Activated CD4-positive, CD25-positive, alpha-beta regulatory T cell treated with anti-CD3 and anti-CD28 coated beads, Interleukin-2, amount 50 U/mL, for 16 hours (primary cell): ENCODE measurements at places on chromosomes 6 and 20.

DNA sequence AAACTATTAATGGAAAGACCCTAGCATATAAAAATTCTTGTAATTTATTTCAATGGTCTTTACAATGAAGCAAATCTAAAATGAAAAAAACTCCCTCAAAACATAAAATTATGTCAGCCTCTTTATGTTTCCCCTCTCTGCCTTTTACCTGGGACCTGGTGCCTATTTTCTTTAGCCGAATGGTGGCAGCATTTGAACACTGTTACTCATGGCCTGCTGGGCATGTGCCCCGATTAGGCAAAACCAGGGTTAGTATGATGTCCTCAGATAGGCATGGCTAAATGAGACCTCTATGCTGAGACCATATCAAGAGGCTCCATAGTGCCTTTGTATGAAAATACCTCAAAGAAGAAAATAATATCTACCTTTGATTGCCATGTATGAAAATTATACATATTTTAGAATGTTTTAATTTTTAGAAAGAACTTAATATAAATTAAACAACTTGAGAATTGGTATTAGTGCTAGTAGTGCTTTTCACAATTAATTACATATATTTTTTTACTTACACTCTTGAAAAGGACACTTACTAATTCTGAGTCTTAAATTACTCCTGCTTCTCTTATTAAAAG is 22.5 kb upstream of the C6orf58 start:
- no peak for DNase-seq

DNA sequence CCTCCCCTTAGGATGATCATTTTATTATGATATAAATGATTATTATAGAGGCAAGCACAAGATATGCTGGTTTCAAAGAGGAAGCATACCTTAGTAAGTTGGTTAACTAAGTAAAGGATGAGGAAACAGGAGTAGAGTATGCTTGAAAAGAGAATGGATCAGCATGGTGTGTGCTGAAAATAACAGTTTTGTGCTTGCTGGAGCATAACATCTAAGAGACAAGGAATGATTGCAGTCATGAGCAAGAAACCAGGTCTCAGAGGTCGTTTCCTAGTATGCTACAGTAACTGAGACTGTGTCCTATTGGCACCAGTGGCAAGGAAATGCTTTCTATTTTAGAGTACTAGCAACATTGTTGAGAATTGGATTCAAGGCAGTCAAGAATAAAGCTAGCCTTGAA is 34.1 kb downstream of the CDC40 start:
- no peak for DNase-seq

DNA sequence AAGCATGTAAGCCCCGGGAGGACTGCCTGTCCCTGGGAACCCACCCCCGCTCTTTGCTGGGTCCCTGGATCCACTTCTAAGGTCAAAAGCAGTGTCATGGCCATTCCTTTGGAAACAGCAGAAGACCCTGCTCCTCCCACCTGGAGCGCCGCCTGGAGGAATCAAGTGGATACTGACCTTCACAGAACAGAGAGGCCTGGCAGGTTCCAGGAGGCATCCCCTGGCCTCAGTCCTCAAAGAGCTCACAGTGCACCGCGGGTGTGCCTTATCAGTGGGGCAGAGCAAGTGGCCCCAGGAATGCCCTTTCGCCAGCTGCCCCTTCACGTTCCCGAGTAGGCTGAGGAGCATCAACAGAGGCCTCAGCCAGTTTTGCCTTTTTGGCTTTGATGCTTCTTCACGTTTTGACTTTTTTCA is 11.1 kb upstream of the SLC4A11 start:
- DNase-seq: no peak

DNA sequence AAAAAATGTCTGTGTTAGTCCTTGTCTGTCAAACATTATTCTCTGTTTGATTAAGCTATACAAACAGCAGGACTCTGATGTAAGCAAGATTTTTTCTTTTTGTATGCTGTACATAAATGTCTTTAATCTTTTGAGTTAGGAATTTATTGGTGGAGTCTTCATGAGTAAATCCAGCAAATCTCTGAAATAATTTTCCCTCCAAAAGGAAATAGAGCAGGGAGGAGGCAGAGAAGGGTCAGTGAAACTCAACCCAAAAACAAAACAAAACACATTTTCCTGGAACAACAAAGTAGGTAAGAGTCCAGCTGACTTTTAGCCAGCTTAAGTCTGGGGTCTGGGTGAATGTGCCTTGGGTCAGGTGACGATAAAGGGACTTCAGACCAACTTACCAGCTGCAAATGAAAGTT is 113.7 kb downstream of the FOXA2 start:
- DNase-seq: no peak

GRCh38 chr20:37580069-37580468 is 52.4 kb upstream of the BLCAP start:
- DNase-seq: no peak

- no peak for DNase-seq
These were observed 63.7 kb downstream of the CTNNBL1 start for GRCh38 chr20:37757550-37757949.

DNA sequence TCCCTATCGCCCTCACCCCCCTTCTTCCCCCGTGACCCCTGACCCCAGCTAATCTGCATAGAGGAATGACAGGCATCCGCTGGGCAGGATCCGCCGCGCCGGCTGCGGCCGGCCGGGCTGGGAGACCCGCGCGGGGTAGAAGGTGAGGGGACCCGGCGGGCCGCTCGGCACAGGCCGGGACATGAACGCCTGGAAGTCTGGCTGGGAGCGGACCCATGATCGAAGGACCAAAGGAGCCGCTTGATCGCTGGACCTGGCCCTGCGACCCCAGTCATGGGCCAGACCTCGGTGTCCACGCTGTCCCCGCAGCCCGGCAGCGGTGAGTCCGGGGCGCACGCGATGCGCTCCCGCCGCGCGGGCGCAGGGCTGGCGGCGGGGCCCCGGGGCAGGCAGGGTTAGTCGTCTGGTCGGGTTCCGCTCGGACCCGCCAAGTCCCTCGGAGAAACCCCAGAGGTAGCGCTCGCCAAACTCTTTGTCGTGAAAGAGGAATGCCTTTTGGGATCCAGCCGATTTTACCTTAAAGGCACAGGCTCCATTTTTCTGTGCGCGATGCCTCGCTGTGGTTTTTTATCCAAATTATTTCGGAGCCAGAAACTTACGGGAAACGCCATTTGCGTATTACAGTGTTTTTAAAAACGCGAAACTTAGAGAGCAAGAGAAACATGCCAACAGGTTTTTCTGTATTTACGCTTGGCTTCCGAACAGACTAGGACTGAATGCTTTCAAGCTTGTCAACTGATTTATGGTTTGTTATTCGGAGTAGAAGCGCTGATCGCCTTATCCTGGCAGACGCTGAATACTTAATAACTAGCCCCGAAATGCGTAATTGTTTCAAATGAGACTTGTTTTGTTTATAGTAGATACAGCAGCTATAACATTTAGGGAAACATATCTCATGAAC is at the start of gene PHACTR2:
Gene PHACTR2, plus strand, starts transcription at position 75 of the 901 bp plus-strand sequence. Its CDS starts 199 bp downstream, at position 274.
- DNase-seq: no peak

DNA sequence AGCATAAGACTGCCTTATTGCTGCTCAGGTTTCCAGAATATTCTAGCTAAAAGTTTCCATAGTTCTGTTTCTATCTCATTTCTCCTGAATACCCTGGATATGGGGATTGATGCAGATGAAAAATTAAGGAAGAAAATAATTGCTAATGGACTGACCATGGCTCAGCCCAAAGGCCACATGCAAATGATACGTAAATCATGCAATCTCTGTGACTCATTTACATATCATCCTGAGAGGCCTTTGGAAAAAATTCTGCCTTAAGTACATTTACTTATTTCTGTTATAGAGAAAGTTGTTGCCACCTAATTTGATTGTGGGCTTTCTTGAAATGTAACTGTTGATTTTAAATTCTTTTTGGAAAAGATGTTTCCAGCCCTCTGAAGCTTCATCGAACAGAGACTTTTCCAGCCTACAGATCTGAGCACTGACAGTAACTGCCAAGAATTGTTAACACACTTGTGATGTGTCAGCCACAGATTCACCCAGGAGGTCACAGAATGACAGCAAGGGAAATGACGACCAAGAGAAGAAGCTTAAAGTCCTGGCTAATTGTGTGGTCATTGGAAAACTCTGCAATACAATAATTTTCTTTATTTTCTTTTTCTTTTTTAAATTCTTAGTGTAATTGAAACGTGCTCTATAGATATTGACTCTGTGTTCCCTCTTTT is 174.8 kb downstream of the DOK5 start:
- DNase-seq: no peak

GRCh38 chr6:106757267-106757666 is 127.9 kb downstream of the QRSL1 start:
- DNase-seq: no peak

- peak; percentile 17 for DNase-seq
These were observed 19.0 kb downstream of the PACSIN1 start for GRCh38 chr6:34484899-34485298.

GRCh38 chr20:48143435-48144081 is 358.3 kb upstream of the SULF2 start:
- DNase-seq: no peak

DNA sequence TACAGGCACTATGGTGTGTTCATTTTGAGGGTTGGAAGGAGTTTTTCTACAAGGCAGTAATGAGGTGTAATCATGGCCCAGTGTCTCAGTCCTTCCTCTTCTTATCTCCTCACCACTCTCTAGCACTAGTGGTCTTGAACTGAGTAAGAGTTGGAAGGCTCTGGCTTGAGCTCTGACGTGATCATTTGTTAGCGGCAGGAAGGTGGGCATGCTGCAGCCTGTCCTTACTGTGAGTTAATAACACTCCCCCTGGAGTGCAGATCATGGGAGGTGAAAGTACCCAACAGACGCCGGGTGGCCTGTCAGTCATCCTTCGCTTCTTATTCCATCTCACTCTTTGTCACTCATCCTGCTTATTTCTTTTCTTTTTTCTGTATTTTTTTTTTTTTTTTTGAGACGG is 356.9 kb downstream of the CDKAL1 start:
- no peak for DNase-seq

DNA sequence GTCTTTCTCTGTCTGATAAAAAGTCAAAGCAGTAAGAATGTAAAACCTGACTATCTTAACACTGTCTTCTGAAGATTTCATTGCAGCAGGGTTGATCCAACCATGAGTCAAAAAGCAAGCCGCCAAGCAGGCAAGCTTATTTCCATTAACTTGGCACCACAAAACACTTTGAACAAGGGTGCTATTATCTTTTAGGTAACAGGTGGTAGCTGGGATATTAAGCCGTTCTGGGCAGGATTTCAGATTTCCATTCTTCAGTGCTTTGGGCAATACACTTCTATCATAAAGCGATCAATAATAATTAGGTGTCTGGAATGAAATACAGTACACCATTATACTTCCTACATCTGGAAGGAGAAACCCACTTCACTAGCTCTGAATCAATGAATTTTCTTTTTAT is 181.9 kb downstream of the TBC1D7 start:
- no peak for DNase-seq

DNA sequence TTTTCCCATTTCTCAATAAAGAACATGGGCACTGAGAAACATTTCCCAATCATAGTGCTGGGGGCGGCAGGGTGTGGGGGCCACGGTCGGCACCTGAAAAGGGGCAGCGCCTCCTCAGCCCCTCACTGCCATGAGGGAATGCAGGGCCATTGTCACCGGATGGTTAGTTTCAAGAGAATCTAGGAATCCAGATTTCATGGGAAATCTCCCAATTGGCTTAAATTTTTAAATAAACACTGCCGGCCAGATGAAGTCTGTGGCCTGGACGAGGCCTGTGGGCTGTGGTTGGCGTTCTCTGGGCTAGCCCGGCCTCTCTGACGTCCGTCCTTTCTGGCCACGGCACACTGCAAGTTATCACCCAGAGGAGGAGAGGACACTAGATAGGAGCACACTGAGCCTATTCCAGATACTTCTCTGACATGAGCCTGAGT is 25.6 kb downstream of the MANBAL start:
- DNase-seq: no peak

GRCh38 chr20:60454491-60454890 is 496.3 kb downstream of the CDH26 start:
- DNase-seq: no peak

GRCh38 chr20:62607366-62608217 is 34.7 kb upstream of the SLCO4A1 start:
- no peak for DNase-seq

DNA sequence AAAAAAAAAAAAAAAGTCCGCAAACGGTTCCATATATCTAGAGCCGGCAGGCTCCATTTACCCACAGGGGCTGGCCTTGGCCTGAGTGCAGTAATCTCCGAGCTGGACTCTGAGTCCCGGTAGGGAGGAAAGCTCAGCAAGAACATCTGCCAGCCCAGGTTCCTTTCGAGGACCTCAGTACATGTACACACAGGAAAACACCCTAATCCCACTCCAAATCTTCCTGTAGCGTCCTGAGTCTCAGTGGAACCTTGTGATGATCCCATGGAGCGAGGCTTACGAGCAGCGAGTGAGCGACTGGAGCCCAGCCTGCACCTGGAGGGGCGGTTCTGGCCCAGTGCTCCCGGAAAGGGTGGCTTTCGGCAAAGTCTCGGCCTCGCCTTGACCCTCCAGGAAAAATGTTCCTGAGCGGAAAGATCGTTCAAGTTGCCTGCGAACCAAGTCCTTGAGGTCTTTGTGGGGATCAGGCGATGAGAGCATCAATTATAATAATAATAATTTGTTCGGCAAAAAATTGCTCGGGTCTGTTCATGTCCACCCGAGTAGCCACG is 32.1 kb downstream of the PRSS16 start:
- DNase-seq: no peak

DNA sequence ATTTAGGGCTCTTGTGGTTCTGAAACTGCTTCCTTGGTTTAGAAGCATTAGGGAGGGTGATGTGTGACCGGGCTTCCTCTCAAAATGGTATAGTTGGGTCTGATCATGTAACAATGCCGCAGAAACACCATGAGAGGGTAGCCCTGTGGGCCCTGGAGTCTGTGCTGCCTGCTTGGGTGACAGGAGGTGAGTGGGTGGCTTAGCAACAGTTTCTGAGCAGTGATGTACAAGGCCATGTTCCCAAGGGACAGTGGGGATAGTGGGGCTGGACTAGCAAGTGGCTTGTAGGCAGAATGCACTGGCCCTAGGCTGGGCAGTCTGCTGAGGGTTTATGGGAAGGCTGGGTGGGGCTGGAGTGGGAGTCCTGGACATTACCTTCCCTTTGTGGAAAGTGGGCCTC is 106.9 kb upstream of the MYL9 start:
- no peak for DNase-seq

- no peak for DNase-seq
These were observed 31.6 kb upstream of the CENPW start for GRCh38 chr6:126308362-126308761.
